Activated naive CD8-positive, alpha-beta T cell treated with anti-CD3 and anti-CD28 coated beads for 36 hours (primary cell): ENCODE measurements at places on chromosomes 12 and 14. TPM values are rescaled to one million over a fixed set of nuclear protein-coding genes. Genes with fewer than 3 reads are reported as not detected.

- peak overlapping the region; percentile 67 for H3K4me3 ChIP-seq
- peak overlapping the region; percentile 91 for H3K27ac ChIP-seq
- peaks cover 92% of the 10 kb centered on the region for H3K4me1 ChIP-seq
- H3K36me3 ChIP-seq: peaks cover 40% of the 10 kb centered on the region
These were observed 26.4 kb downstream of the ACTN1 start for GRCh38 chr14:68952531-68953195.

DNA sequence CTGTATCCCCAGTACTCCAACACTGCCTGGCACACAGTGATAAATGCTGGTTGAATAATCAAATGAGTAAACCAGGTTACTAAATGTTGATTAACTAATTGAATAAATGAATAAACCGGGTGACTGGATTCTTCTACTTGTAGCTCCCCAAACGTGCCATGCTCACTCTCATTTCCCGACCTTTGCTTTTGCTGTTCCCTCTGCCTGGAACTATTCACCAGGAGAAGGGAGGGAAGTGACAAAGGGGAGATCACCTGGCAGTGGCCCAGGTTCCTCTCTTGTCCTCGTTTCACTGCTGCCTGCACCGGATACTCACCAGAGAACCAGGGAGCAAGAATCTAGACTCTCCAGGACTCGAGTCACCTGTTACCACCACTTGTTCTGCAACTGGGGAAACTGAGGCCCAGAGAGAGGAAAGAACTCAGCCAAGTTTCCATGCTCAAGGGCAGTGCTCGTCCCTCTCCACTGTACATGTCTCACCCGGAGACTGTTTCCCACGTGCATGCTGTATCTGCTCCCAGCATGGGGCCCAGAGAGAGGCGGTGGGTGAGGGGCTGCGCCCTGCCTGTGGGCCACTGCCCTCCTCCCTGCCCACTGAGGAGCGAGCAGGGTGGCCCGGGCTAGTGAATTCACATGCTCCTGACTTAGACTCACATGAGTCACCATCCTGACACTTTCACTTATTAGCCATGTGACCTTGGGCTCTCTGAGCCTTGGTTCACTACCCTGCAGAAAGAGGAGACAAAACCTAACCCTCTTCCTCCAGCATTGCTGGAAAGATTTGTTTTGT is 17.7 kb upstream of the POP5 start:
- no peaks in the 10 kb centered on the region for H3K36me3 ChIP-seq
- no peak for DNase-seq
- H3K4me1 ChIP-seq: no peaks in the 10 kb centered on the region
- H3K27ac ChIP-seq: no peak overlapping the region
- H3K4me3 ChIP-seq: no peak overlapping the region

DNA sequence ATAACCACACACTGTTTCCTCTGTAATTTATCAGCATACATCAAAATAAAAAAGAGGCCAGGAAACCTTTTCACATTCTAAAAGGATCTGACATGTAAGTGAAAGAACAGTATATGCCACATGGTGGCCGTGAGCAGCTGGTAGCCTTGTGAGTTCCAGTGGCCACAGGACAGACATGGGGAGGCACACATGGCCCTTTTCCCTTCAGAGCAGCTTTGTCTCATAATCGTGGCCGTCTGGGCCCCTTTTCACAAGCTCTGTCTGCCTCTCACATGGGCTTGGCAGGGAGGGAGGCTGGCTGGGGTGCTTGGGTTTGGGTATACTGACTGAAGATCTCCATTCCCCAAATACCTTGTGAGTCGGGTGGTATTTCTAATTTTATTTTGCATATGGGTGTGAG is 1.5 kb upstream of the ZDHHC22 start:
- H3K36me3 ChIP-seq: no peaks in the 10 kb centered on the region
- H3K27ac ChIP-seq: no peak overlapping the region
- H3K27me3 ChIP-seq: peaks cover 75% of the 10 kb centered on the region
- H3K4me1 ChIP-seq: peaks cover 8% of the 10 kb centered on the region
- no peak for DNase-seq
- H3K4me3 ChIP-seq: no peak overlapping the region

DNA sequence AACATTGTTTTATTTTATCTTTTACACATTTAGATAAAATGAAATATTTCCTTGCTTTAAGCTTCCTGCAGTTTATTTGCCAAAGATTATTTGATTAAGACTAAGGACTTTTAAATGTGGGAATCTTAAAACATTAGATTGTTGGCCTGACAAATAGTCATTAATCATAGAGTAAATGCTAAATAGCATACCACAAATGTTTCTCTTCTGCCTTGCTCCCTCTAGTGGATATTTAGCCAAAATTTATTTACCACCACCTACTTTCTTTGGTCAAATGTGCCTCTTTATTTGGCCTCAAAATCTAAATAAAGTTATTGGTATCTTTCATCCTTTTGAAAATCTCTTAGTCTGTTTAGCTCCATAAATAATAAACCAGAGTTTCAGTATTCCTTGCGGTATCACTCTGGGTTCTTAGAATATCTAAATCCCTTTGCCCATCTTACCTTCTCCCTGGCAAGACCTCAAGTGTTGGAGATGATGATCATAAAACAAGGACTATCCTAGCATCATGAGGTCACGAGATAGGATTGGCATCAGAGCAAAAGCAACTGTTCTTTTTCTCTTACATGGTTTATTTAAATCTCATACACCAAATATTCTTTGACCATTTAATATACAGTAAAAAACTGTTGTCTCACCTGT is 150.6 kb upstream of the AEBP2 start:
- H3K36me3 ChIP-seq: no peaks in the 10 kb centered on the region
- no peaks in the 10 kb centered on the region for H3K27me3 ChIP-seq
- H3K4me3 ChIP-seq: no peak overlapping the region
- H3K4me1 ChIP-seq: no peaks in the 10 kb centered on the region
- no peak overlapping the region for H3K27ac ChIP-seq
- DNase-seq: no peak

DNA sequence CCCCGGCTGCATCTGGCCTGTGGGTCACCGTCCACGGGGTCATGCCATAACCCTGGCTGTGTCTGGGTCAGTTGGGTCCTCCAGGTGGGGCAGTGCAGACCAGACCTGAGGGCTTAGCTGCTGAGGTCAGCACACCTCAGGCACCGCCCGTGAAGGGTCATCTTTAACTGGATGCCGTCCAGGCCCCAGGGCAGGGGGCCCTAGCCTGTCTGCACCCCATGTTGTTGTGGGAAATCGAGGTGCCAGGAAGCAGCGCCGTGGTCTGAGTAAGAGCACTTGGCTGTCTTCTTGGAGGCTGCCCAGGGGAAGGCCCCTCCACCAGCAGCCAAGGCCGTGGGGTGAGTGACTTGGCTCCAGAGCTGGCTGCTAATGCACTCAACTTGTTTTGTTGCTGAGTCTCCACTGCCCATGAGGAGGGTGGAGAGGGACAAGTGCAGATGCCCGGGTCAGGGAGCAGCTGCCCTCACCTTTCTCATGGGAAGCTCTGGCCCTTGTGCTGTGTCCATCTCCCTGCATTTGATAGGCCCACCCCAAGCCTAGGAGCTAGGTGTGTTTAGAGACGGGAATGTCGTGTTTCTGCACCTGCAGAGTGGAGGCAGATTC is 317.2 kb downstream of the TMEM121 start:
- no peak overlapping the region for H3K27ac ChIP-seq
- H3K36me3 ChIP-seq: no peaks in the 10 kb centered on the region
- H3K4me1 ChIP-seq: no peaks in the 10 kb centered on the region
- no peak for DNase-seq
- H3K27me3 ChIP-seq: no peaks in the 10 kb centered on the region

DNA sequence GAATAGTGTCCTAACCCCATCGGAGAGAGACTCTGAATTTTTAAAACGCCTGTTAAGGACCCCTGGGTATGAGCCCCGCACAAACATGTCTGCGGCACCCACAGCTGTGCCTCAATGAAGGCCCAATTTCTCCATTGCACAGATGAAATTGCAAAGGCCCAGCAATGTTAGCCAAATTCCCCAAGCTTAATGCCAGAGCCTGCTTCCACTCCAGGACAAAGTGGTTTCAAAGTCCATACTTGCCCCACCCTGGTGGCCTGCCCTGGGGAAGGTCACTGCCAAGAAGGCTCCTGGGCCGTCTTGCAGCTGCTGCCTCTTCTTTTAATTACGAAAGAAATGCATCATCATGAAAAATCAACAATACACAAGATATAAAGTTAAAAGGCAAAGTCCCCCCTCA is 1179.7 kb downstream of the VRK1 start:
- H3K27ac ChIP-seq: peak overlapping the region; percentile 91
- peak overlapping the region; percentile 91 for H3K4me3 ChIP-seq
- no peaks in the 10 kb centered on the region for H3K27me3 ChIP-seq
- H3K36me3 ChIP-seq: peaks cover 25% of the 10 kb centered on the region

GRCh38 chr14:74952697-74953484 is 2.5 kb downstream of the PGF start:
- H3K4me3 ChIP-seq: no peak overlapping the region
- DNase-seq: no peak
- H3K27me3 ChIP-seq: peaks cover 14% of the 10 kb centered on the region
- H3K4me1 ChIP-seq: no peaks in the 10 kb centered on the region

- no peak overlapping the region for H3K27ac ChIP-seq
- H3K27me3 ChIP-seq: peaks cover 4% of the 10 kb centered on the region
- no peak overlapping the region for H3K4me3 ChIP-seq
- peaks cover 7% of the 10 kb centered on the region for H3K36me3 ChIP-seq
- H3K4me1 ChIP-seq: peaks cover 25% of the 10 kb centered on the region
- no peak for DNase-seq
These were observed 9.1 kb downstream of the GPR19 start for GRCh38 chr12:12686925-12687324.

DNA sequence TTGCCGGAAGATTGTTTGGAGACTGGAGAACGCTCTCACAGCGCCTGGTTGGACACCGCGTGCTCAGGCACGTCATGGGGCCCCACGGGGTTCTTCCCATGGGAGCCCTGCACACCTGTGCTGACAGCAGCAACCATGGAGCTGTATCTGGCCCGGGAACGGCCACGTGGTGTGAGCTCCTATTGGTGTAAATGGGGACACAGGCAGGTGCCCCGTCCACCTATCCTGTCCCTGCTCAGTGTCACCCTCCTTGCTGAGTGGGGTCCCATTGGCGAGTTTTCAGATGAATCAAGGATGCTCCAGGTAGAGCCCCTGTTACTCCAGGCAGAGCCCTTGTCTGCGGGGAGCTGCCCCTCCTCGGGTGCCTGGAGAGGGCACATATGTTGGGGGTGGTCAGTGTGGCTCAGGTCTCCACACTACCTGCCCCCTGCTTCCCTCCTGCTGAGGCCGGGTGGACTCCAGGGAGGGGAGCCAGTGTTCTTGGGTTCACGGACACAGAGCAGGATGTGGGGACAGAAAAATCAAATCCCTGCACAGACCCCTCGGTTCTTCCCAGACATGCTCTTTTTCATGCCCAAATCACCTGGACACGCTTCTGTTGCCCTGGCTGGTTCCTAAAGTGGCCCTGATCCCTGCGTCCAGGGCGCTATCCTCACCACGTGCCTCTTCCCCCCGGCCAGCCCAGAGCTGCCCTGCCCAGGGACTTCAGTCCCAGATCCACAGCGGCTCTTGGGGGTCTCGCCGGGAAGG is 250.1 kb downstream of the ADGRD1 start:
- H3K27ac ChIP-seq: no peak overlapping the region
- H3K4me1 ChIP-seq: peaks cover 2% of the 10 kb centered on the region
- no peak overlapping the region for H3K4me3 ChIP-seq

- H3K4me3 ChIP-seq: no peak overlapping the region
- no peak for DNase-seq
These were observed 76.5 kb upstream of the DHRS4 start for GRCh38 chr14:23877111-23877510.

- no peak for DNase-seq
- no peak overlapping the region for H3K4me3 ChIP-seq
- no peaks in the 10 kb centered on the region for H3K4me1 ChIP-seq
- H3K36me3 ChIP-seq: peaks cover 37% of the 10 kb centered on the region
- no peaks in the 10 kb centered on the region for H3K27me3 ChIP-seq
These were observed 37.2 kb downstream of the PRKAB1 start for GRCh38 chr12:119705182-119705581.

GRCh38 chr14:91009501-91010152 is 50.8 kb downstream of the RPS6KA5 start:
- no peaks in the 10 kb centered on the region for H3K27me3 ChIP-seq
- peaks cover 4% of the 10 kb centered on the region for H3K36me3 ChIP-seq
- H3K4me3 ChIP-seq: peak overlapping the region; percentile 12
- no peak for DNase-seq

DNA sequence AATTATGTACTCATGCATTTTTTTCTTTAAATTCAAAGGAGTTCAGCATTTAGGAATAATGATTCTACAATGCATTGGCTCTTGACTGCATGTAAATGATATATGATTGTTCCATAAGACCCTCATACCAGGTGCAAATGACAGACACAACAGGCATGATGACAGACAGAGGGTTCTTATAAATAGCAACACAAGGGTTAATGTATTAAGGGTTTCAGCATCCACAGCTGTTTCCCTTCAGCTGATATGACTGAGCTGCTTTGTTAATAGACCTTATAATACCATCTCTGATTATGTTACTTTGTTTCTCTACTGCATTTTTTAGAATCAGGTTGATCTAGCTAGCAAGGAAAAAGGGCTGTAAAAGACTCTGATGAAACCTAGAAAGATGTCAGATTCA is 90.8 kb upstream of the TMTC2 start:
- no peaks in the 10 kb centered on the region for H3K36me3 ChIP-seq
- H3K27ac ChIP-seq: no peak overlapping the region
- no peak overlapping the region for H3K4me3 ChIP-seq

DNA sequence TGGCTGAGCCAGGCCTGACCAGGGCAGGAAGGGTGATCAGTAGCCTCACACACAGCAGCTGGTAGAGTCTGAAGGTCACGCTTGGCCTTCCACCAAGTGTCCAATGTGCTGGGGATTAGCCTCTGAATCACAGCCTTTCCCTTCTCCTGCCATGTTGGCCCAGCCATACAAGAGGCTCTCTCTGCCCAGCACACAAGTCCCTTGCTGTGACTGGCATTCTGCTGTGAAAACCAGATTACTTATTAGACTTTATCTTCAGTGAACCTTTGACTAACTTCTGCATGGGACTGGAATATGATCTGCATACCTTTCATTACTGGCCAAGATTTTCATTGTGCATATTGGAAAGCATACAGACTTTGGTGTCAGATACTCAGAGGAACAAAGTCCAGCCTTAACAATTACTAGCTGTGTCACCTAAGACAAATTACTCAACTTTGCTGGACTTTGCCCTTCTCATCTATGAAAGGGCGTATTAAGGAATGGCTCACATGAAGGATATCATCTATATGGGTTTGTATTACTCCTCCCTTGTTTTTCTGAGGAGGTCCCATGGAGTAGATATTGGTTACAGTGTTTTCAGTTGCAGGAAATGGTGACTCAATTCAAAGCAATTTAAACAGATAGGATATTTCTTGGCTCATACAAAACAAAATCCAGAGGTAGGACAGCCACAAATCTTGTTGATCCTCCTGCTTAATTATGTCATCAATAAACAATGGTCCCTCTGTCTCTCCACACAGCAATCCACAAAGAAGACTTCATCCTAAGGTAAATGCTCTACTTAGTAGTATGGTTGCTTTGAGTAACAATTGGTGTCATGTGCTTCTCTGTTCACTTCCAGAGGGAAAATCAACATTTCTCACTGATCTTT is 99.6 kb downstream of the DYRK2 start:
- DNase-seq: no peak
- H3K27me3 ChIP-seq: no peaks in the 10 kb centered on the region
- no peak overlapping the region for H3K4me3 ChIP-seq
- H3K36me3 ChIP-seq: no peaks in the 10 kb centered on the region
- H3K4me1 ChIP-seq: no peaks in the 10 kb centered on the region

- H3K27ac ChIP-seq: no peak overlapping the region
- no peaks in the 10 kb centered on the region for H3K27me3 ChIP-seq
- no peak overlapping the region for H3K4me3 ChIP-seq
- H3K4me1 ChIP-seq: peaks cover 12% of the 10 kb centered on the region
- no peak for DNase-seq
- H3K36me3 ChIP-seq: peaks cover 7% of the 10 kb centered on the region
These were observed 207.3 kb upstream of the ARID2 start for GRCh38 chr12:45522227-45522626.

MANSC4 gene
- total RNA-seq: not detected

NFYB gene
- 30.6 TPM for total RNA-seq

ACVRL1 gene
- total RNA-seq: not detected

MYL2 gene
- not detected for total RNA-seq

GOLGA5 gene
- total RNA-seq: 14.6 TPM

COX14 gene
- 48.3 TPM for total RNA-seq
